ENCODE measurements at places on chromosomes 7 and 10. TPM values are rescaled to one million over a fixed set of nuclear protein-coding genes. Genes with fewer than 3 reads are reported as not detected.

- no peak for DNase-seq
Observed at GRCh38 chr7:123271231-123271630, 71.5 kb upstream of the SLC13A1 start.

GRCh38 chr7:81235997-81236396 lies 317.1 kb upstream of the SEMA3C start:
- no peak for DNase-seq

ZNF239 gene
- total RNA-seq = 1.3 TPM

DNA sequence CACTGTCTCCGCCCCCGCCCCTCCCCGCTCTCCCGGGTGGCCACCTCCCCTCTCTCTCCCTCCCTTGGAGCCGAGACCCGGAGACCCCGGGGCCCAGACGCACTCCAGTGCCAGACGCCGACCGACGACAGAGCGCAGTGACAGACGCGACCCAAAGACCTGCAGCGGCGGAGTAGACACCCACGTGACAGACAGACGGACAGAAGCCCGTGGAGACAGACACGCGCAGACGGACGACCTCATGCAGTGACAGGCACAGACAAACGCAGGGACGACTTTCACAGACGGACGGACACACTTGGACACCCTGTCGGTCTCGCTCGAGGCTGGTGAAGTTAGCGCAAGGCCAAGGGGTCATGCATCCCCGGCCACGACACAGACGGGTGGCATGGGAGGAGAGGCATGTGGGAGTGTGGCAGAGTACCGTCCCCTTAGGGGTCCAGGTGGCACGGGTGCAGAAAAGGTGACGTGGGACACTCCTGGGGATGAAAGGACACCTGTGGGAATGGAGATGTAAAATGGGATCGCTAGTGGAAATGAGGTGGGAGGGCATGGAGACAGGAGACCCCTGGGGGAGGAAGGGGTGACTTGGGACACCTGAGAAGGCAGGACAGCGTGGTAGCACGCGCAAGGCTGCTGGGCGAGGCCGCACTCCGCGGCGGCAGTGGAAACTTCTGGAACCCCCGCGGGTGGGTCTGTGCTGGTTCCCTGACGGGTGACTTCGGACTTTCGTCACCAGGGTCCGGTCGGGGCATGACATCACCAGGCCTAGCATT lies 456 bp upstream of the ACHE start:
- DNase-seq = no peak

- no peak for DNase-seq
Observed at GRCh38 chr10:34488476-34489130, 326.5 kb downstream of the PARD3 start.

EPHB4 gene
- total RNA-seq = 36.8 TPM

ADRA2A gene
- total RNA-seq = not detected

- no peak for DNase-seq
Observed at GRCh38 chr7:10930551-10930950, 43.1 kb upstream of the PHF14 start.

GRCh38 chr10:498760-499435 lies 190.6 kb downstream of the DIP2C start:
- no peak for DNase-seq

- DNase-seq = no peak
Observed at GRCh38 chr10:14684354-14684753, 90.3 kb downstream of the FAM107B start.

- DNase-seq = no peak
Observed at GRCh38 chr10:11299125-11299524, 281.5 kb downstream of the CELF2 start.

SPDYE17 gene
- total RNA-seq = not detected

GSAP gene
- 6.9 TPM for total RNA-seq
